Stimulated activated CD8-positive, alpha-beta memory T cell treated with anti-CD3 and anti-CD28 coated beads, Interleukin-4, amount 100 ng/mL, for 1 hour (primary cell): ENCODE measurements at places on chromosomes 1 and 21.

- DNase-seq: peak; percentile 49
These were observed at the start of gene NADK for GRCh38 chr1:1777950-1778662. NADK (minus strand) TSS chr1:1778470; CDS start chr1:1765406, 13,064 bp downstream.

DNA sequence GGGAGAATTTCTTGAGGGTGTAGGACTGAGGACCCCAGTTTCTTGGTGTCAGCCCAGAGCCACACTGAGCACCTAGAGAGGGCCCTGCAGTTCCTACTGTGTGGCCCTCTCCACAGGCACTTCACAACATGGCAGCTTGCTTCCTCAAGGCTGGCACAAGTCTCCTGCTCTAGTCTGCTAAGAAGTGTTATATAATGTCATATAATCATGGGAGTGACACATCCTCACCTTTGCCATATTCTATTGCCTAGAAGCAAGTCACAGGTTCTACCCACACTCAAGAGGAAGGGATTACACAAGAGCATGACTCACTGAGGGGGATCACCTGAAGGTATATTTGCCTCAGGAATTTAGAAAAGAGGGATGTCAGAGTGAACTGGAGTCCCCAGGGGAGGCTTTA, 5.5 kb upstream of the SNX27 start:
- DNase-seq: no peak

DNA sequence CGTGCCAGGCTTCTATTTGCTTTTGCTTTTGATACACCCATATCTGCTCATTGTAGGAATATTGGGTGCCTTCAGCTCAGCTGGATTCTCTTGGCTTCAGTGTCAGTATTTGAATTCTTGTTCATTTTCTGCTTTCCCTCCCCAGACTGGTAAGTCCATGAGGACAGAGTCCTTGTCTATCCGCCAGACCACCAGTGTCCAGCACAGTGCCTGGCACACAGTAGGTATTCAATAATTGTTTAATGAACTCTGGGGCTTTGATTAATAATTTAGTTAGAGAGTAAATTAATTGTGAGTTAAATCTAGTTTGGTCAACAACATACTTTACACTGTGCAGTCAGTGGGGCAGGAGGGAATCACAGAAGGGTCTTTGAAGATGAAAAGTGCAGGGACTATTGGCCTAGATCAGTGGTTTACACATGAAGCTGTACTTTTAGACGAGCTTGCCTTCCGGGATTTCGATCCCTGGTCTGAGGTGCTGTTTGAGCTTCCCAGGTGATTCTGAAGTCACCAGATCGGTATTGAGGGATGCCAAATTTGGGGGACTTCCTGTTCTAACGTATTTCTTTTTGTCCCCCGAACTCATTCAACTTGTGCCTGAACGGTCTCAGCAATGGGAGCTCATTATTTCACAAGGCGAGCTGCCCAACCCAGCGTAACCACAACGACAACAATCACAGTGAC, 119.1 kb upstream of the JUN start:
- DNase-seq: no peak

DNA sequence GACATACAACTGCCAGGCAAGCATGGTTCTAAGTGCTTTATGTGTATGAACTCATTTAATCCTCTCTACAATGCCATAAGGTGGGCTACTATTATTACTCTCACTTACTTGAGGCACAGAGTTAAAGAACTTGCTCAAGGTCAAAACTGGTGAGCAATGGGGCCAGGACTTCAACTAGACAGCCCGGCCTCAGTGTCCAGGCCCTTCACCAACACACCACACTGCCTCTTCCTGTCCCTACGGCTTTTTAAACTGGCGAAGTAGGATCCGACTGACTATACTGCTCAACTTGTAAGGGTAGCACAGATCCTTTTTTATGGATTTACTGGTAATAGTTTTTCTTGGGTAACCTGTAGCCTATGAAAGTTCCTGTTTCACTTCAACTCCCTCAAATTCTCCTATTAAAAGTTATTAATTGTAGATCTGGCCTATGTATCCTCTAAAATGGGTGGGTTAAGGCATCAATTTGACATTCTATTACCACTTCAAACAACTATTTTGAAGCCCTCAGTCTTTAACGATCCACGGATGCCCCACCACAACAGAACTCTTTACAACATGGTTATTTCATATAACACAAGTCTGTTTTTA, 4.3 kb downstream of the ERRFI1 start:
- DNase-seq: no peak

DNA sequence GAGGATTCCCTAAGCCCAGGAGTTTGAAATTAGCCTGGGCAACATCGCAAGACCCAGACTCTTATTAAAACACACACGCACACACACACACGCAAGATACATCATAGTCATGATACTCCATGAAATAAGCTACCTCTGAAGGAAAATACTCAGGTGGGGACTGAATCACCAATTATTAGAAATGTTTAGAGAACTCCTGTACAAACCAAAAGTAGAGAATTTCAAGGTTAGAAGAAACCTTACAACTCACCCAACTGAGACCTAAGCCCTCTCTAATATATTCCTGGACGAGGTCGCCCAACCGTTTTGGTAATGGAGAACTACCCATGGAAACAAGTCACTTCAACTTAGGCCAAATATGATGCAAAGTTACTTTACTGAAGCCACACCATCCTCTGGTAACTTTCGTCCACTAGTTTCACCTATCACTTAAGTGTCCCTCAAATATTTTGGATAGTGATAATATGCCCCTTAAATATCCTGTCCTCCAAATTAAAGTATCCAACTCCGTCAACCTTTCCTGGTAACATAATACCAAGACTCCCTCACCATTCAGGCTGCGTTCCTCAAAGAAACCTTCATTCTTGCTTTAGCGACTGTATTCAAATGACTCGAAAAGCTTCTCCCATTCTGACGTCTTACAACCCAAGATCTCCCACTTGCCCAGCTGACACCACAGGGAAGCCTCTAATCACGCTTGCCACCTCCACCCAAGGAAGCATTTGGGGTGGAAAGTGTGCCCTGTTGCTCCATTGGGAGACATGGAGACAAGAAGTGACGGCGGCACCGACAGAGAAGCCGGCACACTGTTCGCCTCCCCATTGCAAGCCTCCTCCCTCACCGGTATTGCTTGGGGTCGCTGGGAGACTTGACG, 856 bp downstream of the NRDC start:
- no peak for DNase-seq

DNA sequence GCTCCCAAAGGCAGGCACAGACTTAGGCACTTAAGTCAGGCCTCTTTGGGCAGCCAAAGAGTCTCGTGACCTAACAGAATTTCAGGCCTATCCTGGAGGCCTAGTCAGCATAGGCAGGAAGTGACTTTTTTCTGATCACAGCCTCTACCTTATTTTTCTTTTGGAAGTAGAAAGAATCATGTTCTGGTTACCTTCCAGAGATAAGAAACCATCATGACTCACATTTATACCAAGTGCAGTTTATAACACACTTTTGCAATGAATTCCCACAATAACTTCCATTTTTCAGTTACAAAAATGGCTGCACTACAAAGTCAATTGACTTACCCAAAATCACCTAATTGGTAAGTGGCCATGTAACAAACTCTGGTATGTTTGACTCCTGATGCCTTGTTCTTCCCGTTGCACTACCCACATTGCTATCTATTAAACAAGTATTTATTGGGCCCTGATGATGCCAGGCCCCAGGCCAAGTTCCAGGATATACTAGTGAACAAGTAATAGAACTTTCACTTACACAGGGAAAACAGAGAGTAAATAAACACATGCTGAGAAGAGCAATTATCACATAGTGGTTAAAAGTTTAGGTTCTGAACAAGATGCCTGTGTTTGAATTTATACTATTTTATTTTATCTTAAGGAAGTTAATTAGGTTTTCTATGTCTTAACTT, 74.3 kb downstream of the SH3GLB1 start:
- no peak for DNase-seq

DNA sequence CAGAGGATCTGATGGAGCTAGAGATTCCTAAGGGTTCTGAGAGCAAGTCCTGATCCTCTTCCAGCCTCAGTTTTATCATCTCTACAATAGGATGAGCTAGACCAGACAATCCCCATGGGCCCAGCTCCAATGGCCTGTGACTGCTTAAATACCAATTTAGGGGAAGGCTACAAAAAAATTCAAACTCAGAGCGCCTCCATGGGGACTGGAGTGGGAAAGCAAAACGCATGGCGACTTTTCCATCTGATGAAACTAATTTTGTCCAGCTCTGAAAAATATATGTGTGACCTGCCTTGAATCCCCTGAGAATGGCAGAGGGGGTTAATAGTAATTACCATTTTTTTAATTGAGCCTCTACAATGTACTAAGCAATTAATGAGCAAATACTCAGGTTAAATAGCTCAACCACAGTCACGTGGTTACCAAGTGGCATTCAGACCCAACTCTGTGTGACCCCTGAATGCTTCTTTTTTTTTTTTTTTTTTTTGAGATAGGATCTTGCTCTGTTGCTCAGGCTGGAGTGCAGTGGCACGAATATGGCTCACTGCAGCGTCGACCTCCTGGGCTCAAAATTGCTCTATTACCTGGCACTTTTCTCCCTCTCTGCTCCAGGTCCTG, 8.4 kb downstream of the EXTL1 start:
- no peak for DNase-seq

- no peak for DNase-seq
These were observed 41.2 kb downstream of the TMEM200B start for GRCh38 chr1:29082519-29082918.

- no peak for DNase-seq
These were observed 65.6 kb downstream of the IFI44 start for GRCh38 chr1:78715181-78715661.

DNA sequence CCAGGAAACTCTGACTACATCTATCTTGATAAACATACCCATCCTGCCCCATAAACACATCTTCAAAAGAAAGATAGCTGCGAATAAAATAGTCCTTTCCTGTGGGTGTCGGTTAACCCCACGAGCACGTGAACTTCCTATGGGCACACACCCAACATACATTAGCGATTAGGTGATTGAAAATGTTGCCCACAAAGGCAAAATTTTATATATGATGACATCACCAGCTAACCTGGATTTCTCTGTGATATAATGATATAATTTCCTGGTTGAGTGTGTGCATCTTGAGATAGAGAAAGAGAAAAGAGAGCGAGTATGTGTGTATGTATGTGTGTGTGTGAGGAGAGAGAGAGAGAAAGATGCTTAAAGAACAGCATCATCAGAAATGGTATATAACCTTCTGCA, 296.1 kb downstream of the PTPRC start:
- peak; percentile 32 for DNase-seq

DNA sequence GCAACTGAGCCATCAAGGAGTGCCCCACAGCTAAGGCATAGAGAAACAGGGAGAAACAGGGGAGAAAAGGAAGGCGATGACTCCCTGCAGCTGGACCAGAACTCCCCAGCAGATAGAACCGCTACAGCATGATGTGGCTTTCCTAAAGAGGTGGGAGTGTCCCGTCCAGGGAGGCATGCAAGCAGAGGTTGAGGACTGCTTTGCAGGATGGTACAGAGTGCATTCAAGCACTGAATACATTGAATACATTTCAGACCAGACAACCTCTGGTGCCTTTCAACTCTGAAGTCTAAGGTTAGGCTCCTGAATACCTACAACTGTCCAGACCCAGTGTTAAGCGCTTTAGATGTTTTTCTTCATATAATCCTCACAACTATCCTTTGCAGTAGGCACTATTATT, 13.3 kb downstream of the DLGAP3 start:
- DNase-seq: no peak

- no peak for DNase-seq
These were observed 263.6 kb upstream of the TMEM51 start for GRCh38 chr1:14889825-14890440.

GRCh38 chr1:156430866-156431265, 61.9 kb downstream of the RHBG start:
- DNase-seq: no peak

DNA sequence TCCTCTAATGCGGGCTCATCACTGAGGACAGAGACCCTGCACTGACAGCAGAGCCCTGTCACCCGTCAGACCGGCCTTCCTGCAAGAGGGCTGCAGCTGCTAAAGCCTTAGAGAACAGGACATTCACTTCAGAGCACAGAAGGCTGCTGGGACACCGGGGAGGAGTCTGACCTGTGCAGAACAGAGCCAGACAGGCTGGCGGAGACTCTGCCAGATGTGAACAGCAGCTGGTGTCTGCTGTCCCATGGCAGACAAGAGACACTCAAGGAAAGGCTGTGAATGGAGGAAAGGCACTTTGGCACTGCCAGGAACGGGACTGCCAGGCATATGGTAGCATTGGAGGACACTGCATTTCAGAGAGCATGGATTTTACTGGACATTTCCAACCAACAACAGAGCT, 21.4 kb downstream of the MRAP start:
- DNase-seq: no peak

- no peak for DNase-seq
These were observed 99.5 kb upstream of the LYPLAL1 start for GRCh38 chr1:219074084-219074728.

GRCh38 chr1:89906088-89906487, 85.3 kb downstream of the LRRC8D start:
- no peak for DNase-seq
